ENCODE measurements at places on chromosomes 7 and 10. TPM values are rescaled to one million over a fixed set of nuclear protein-coding genes. Genes with fewer than 3 reads are reported as not detected.

HYAL4 gene
- not detected for total RNA-seq

FANK1 gene
- 0.65 TPM for total RNA-seq

NPC1L1 gene
- not detected for total RNA-seq

SRGN gene
- 622 TPM for total RNA-seq

GAD2 gene
- not detected for total RNA-seq

ADAM22 gene
- 2.0 TPM for total RNA-seq

ODAD2 gene
- 3.8 TPM for total RNA-seq

OPN4 gene
- total RNA-seq: not detected

EGFR gene
- total RNA-seq: 0.56 TPM

SPDYE1 gene
- not detected for total RNA-seq

RARRES2 gene
- total RNA-seq: 1.9 TPM

EVX1 gene
- total RNA-seq: not detected

GPR146 gene
- 69.9 TPM for total RNA-seq

LBX1 gene
- total RNA-seq: not detected

ACBD5 gene
- 25.0 TPM for total RNA-seq

EN2 gene
- total RNA-seq: not detected

FAM204A gene
- 67.8 TPM for total RNA-seq

FAM25C gene
- not detected for total RNA-seq

PALD1 gene
- 276 TPM for total RNA-seq

CHAT gene
- total RNA-seq: not detected
